Stimulated activated CD8-positive, alpha-beta memory T cell treated with anti-CD3 and anti-CD28 coated beads, Interleukin-2, amount 100 ng/mL, for 48 hours (primary cell): ENCODE measurements at places on chromosomes 11 and 22.
A peak's percentile ranks its signal among the peaks of the same experiment; 100 is the strongest.

DNA sequence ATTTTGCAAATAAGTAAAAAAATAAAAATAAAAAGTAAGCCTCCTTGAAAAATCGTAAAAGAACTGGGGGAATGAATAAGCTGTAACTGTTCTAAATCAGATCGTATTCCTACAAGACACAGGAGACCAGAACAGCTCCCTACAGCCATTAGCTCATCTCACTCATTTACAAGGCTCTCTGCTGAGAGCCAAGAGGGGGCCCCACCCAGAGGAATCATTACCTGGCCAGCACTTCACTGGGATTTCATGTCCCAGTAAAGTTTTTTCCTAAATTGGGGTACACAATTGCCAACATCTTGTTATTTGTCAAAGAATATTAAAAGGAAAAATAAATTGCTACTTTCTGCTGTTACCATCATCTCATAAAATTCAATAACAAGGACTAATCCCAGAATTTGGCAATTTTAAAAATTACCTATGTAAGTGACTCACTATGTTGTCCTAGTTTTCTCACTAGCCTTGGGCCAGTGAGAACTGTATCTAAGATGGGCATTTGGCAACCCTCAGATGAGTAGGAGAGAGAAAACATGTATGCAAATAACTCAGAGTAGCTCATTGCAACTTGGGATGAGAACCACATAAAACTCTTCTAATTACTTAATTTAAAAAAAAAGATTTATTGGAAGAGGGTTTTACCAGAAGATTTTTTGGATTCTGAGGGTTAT lies 18.4 kb upstream of the SMTN start:
- DNase-seq: no peak

DNA sequence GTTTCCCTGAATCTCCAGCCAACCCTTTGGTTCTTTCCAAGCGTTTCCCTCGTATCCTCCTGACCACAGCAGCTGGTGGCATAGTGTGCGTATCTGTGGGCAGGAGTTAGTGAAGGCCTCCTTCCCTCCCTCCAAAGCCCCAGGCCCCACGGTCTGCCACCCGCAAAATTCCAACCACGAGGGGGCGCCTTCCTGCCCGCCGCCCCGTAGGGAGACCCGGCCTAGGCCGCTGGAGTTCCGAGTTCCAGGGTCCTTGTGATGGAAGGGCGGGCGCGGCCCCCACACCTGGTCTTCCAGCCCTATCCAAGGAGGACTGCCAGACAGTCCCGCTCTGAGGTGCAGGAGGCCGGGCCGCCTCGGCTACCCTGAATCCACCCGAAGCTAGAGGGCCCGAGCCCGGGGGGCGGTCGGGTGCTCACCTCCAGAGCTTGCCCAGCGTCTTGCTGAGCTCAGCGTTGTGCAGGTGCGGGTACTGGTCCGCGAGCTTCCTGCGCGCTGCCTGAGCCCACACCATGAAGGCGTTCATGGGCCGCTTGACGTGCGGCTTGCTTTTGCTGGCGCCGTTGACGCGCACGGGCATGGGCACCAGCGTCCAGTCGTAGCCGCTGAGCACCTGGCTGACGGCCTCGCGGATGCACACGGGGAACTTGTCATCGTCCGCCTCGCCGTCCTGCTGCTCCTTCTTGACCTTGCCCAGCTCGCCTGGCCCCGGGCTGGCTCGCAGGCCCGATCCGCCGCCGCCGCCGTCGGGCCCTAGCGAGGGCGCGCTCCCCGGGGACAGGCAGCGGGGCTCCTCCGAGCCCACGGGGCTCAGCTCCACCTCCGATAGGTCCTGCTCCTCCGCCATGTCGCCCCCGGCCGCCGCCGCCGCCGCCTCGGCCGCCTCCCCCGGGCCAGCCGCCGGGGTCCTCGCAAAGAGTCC lies 1.2 kb downstream of the SOX10 start:
- DNase-seq: no peak

GRCh38 chr22:44665115-44665514 lies 36.9 kb upstream of the PRR5 start:
- DNase-seq: no peak

DNA sequence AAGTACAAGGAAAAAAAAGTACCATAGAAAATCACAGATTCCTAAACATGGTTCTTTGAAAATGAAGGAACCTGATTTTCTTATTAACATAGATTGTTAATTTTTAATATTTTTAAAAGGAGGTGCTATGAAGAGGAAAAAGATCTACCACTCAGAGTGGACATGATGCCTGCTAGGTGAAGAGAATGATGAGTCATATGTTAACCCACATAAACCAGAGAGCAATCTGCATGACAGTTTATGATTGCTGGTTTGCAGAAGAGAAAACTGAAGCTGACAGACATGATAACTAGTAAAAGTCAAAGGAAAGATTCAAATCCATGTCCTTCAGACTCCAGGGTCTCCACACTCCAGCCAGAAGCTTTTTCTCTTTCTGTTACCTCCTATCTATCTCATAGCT lies 1231.7 kb downstream of the LRRC4C start:
- DNase-seq: no peak

GRCh38 chr11:112652786-112653390 lies 308.3 kb upstream of the NCAM1 start:
- no peak for DNase-seq

- DNase-seq: no peak
Observed at GRCh38 chr11:131408025-131408640, 37.7 kb downstream of the NTM start.

- no peak for DNase-seq
Observed at GRCh38 chr11:127393460-127393997, 393.0 kb upstream of the KIRREL3 start.

GRCh38 chr22:49400136-49400940 lies 427.3 kb downstream of the BRD1 start:
- no peak for DNase-seq

GRCh38 chr11:100672498-100673033 lies 14.5 kb upstream of the ARHGAP42 start:
- no peak for DNase-seq

DNA sequence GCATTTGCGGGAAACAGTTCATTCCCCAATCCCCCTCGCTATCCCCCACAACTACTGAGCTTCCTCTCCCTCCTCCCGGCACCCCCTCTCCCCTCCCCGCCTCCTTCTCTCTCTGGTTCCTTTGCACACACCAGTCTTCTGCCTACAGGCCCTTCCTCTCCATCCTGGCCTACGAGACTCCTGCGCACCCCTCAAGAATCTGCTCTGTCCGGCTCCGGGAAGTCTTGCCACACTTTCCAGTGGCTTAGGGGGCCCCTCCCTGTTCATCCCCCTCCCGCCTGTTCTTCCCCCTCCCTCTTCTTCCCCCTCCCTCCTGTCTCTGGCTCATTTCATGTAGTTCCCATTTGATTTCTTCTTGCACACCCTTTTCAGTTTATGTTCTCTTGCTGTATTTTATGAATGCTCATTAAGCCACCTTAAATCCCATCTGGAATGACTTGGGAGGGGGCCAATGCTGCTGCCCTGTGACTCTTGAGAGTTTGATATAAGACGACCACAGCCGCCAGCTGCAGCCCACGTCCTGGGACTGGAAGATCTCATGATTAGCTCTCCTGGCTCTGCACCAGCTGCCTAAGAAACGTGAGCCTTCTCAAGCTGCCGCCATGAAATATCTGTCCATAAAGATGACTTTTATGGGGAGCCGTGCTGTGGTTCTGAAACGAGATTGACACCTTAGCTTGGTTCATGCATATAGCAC lies 50.9 kb downstream of the RPS6KA4 start:
- no peak for DNase-seq

DNA sequence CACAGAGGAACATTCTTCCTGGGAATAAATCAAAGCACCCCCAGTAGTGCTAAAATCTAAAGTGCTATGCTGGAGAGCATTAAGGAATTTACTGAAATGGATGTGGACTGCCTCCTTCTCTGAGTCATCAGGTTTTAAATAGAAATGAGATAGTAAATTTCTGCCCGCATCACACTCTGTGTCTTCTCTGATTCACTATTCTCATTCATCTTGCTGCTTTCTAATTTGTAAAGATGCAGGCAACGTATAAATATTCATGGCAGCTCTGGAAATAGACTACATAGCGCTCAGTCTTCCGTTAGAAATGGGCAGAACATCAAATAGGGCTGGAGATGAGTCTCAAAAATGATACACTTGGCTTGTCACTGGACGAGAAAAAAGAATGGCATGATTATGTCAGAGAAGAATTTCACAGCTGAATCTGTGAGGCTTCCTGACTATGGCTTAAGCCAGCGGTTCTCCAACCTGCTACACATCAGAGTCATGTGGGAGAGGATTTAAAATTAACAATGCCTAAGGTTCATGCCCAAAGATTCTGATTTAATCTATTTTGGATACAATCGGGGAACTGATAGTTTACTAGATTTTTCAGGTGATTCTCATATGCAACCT lies 178.2 kb downstream of the LRRC4C start:
- DNase-seq: no peak

- DNase-seq: no peak
Observed at GRCh38 chr11:92225125-92225567, 528 bp downstream of the FAT3 start.

- no peak for DNase-seq
Observed at GRCh38 chr11:64482588-64482987, 108.4 kb upstream of the SLC22A12 start.

DNA sequence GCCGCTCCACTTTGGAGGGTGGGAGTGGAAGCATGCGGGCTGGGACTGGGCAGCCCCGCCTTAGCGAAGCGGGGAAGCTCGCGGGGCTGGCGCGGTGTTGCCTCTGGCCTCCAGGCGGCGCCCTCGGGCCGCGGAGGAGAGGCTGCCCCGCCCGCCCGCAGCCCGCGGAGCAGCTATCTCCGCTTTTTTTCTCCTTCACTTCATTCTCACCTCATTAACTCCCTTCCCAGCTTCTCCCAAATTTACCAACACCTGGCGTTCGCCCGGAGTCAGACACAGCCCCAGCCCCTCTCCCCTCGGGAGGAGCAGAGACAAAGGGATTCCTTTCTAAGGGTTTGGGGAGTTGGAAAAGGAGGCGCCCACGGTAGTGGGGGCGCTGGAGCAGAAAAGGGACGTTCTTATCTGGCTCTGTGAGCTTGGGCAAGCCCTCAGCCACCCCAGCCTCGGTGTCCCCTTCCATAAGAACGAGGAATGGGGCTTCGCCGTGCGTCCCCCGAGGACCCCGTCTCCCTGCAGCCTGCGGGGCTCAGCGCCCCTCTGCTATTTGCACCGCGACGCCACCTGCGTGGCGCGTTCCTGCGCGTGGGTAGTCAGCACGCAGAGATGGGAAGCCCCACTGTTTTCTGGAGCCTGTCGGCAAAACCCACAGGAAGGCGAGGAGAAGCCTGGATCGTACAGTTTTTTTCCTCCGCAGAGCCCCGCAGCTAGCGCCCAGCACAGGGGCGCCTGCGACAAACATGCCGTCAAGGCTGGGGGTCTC lies 1.5 kb upstream of the WNT11 start:
- DNase-seq: peak; percentile 71

GRCh38 chr11:26997378-26997777 lies 3.5 kb downstream of the FIBIN start:
- DNase-seq: no peak

GRCh38 chr22:39421691-39422090 lies 22.1 kb downstream of the TAB1 start:
- no peak for DNase-seq

DNA sequence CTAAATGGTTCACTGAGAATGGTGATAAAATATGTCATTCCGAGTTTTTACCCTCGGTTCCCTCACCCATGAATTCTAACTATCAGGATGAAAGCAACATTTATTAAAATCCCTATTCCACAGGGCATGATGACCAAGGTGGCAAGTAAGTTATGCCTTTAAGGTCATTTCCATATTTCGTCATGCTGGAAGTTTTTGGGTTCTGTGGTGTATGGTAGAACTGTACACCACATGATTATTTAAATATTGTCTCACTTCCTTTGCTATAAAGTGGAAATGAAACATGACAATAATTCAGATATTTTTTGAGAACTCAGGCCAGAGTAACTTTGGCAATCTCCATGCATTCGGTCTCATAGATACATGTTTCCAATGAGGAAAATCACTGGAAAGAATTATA lies 68.5 kb upstream of the CARD18 start:
- no peak for DNase-seq

- no peak for DNase-seq
Observed at GRCh38 chr11:117220999-117221774, 10.7 kb downstream of the PCSK7 start.

GRCh38 chr11:65047581-65048422 lies 6.8 kb downstream of the SAC3D1 start:
- DNase-seq: peak; percentile 17
